ENCODE measurements at places on chromosomes 7 and 10. TPM values are rescaled to one million over a fixed set of nuclear protein-coding genes. Genes with fewer than 3 reads are reported as not detected.
A peak's percentile ranks its signal among the peaks of the same experiment; 100 is the strongest.

GRCh38 chr10:86376852-86377796 is 10.5 kb upstream of the GRID1 start:
- DNase-seq: peak; percentile 58

- DNase-seq: no peak
These were observed 7.8 kb downstream of the NODAL start for GRCh38 chr10:70433581-70434280.

DNA sequence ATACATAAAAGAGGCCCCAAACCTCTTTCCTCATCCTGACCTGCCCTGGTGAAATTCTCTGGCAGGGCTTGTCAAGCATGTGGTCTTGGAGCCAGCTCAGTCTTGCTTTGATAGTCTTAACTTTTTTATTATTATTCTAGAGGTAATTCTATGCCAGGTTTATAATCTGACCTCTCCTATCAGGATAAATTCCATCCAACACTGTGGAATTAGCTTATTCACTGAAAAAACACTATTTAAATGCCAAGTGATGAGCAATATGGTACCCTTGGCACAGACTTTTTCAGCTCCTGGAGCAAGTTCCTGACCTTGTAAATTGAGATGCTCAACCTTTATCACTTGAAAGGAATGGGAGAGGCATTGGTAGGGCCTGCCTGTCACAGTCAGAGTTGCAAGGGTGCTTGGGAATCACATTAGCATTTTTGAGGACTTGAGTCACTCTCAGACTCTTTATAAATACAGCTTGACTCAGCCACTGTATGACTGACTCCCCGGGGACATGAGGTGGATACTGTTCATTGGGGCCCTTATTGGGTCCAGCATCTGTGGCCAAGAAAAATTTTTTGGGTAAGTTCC is at the start of gene CPA4:
TSS of gene CPA4 (plus strand) at position 480 of the 576 bp plus-strand sequence. CDS start at position 500, 20 bp downstream.
- peak; percentile 95 for DNase-seq

DNA sequence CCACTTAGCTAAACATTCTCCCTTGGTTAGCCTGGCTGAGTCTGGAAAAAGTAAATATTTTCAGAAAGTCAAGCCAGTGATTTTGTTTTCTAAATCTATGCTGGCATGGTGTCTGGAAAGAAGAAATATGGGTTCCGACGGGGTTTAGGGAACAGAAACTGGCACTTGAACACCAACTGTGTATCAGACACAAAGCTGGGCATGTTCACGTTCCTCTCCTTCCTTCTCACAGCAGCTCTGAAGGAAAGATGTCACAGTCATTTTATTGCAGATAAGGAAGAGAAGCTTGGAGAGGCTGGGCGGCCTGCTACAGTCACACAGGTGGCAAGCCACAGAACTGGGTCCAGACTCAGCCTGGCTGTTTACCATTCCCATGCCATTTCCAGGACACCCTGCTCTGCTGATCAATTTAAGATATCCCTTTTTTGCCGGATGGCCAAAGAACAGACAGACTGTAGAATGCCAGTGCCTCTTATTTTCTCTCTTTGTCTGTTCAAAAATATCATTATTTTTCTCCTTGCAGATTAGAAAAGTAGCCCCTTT is 118.8 kb downstream of the HERPUD2 start:
- no peak for DNase-seq

DNA sequence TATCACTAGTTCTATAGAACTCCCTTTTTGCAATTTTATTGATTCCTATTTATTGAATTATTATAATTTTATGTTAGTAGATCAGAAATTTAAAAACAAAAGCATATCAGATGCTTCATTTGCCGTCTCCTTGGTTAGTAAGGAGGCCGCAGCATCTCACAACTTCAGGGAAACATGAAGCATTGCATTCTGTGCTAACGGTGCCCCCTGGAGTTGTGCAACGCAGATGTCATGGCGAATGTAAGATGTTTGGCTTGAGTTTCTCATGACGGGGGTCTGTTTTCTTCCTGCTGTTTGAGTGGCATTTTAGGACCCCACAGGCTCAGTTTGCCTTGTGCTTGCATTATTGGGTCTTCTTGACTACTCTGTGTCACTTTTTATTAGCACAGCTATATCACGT is 124.8 kb downstream of the CNNM2 start:
- no peak for DNase-seq

DNA sequence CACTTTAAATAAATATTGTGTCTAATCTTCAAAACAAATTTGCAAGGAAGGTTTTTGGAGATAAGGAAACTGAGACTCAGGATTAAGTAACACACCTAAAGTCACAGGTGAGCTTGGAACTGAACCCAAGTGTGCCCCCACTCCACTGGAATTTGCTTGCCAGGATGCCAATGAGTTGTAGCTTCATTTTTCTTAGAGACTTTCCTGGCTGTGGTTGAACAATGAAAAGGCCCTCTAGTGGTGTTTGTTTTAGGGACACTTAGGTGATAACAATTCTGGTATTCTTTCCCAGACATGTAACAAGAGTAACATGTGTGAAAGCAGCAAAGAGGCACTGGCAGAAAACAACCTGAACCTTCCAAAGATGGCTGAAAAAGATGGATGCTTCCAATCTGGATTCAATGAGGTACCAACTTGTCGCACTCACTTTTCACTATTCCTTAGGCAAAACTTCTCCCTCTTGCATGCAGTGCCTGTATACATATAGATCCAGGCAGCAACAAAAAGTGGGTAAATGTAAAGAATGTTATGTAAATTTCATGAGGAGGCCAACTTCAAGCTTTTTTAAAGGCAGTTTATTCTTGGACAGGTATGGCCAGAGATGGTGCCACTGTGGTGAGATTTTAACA is 1.5 kb downstream of the IL6 start:
- peak; percentile 66 for DNase-seq

DNA sequence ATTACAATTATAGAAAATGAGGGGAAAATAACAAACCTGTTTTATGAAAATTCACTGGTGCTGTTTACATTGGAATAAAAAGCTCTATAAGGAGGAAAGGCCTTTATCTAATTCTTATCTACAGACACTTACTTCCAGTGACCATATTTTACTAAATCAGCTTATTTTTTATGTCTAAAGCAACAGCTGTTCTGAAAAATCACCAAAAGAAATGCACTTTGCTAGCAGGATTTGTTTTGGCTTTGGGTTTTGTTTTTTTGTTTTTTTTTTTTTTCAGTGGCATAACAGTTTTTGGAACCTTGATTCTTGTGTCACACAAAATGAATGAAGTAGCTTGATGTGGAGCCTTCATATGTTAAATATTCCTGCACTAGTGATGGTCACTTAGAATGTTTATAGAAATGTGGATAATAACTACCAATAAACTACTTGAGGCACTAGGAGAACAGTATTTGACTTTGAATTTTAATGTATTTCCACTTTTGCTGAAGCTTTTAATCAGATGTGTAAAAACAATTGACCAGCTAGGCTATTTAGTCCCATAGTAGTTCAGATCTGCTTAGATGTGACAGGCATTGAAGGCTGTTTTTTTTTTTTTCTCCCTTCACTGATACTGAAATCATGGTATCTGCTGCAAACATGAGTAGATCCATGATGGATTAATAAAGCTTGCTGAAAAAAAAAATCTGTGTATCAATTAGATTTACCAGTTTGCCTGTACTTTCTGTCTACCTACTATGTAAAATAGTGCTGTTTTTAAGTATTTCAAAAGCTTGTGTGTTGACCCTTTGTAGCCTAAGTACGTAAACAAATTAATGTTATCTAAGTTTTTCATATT is 2.8 kb downstream of the ARL4A start:
- DNase-seq: no peak

DNA sequence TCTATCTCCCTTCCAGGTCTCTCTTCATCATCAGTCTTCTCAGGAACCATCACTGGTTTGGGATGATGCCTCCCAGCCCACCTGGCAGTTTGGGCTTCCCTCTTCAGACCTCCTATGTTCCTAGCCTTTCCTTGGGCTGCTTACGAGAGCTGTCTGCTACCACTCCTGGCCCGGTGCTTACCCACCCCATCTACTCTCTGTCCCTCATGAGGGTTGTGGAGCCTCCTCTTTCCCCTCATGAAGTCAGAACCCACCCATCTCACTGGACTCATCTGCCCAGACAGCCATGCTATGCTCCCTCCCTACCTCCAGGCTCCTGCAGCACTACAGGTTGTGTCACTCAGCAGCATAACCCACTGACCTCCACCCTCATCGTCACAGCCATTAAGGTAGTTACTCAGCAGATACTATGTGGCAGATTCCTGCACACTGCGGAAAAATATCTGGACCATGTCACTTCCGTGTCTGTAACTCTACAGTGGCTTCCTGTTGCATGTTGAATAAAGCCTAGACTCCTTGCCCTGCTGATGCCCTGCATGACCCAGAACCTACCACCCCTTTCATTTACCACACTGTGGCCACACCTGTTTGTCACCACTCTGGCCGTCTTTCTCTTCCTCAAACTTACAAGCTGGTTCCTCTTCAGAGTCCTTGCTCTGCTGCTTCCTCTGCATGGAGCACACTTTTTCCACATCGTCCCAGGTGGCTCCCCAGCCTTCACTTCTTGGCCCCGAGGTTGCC is 2.0 kb downstream of the DBNL start:
- DNase-seq: no peak

DNA sequence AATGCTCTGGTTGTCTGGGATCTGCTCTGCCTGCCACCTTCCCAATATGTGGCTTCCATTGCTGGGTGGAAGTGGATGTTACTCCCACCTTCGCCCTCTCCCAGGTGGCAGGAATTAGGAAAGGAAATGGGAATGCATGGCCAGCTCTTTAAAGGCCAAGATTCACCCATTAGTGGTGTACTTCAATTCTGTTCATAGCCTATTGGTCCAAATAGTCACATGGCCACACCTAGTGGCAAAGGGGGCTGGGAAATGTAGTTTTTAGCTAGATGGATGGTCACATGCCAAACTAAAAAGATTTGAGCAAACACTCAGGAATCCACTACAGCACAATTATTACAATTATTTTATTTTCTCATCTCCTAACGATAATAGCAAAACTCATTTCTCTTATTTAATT is 135.1 kb downstream of the NPY start:
- peak; percentile 29 for DNase-seq

DNA sequence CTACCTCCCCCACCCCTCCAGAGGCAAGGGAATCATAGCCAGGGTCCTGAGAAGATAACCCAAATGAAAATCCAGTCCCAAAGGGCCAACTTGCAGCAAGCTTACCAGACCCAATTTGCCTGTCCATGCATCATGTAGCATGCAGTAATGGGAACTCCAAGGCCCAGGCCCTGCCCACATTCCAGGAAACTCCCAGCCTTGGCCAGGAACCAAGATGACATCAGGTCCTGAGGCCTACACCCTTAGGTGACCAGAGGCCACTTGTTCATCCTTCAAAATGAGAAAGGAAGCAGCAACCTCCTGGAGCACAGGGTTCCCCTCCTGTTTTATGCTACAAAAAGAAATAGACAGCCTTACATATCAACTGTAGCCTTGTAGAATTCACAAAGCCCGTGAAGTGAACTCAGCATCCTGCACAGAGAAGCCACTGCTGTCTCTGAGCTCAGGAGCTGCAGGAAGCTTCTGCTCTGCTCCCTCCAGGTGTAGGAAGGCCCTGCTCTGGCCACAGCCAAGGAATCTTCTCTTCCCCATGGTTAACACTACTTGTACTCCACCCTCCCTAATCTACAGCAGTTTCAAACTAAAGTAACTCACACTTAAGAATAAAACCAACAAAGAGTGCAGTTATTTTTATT is 30.3 kb upstream of the GRB10 start:
- DNase-seq: peak; percentile 89

DNA sequence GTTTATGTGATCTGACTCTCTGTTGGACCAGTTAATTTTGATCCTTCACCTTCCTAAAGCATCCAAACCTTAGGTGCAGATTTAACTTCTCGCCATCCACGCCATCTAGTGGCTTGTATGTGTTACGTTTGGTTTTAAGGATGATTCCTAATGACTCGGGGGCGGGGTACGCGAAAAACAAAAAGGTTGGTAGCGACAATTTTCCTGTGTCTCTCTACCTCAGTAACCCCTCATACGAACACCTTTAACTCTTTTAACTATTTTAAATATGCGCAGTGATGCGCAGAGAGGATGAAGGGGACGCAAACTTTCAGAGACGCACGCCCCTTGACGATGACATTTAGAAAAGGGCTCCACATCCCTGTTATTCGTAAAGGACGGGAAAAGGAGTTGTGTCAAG is 714 bp upstream of the KCND2 start:
- DNase-seq: peak; percentile 51

HSPA12A gene
- total RNA-seq: 9.1 TPM

RRP12 gene
- total RNA-seq: 66.1 TPM

PHKG1 gene
- 1.2 TPM for total RNA-seq

C10orf90 gene
- total RNA-seq: not detected

SCART1 gene
- total RNA-seq: 1.3 TPM

All from MCF 10A (cell line).